ENCODE measurements at places on chromosomes 1 and 21.
A peak's percentile ranks its signal among the peaks of the same experiment; 100 is the strongest.

GRCh38 chr1:173249349-173249748, 42.2 kb upstream of the TNFSF4 start:
- DNase-seq = no peak

GRCh38 chr1:87939444-87939843, 610.8 kb downstream of the LMO4 start:
- no peak for DNase-seq

GRCh38 chr1:212060632-212061472, 25.3 kb downstream of the DTL start:
- DNase-seq = no peak

- DNase-seq = no peak
Observed at GRCh38 chr1:47913225-47913823, 83.9 kb downstream of the TRABD2B start.

- DNase-seq = no peak
Observed at GRCh38 chr1:173601588-173601987, 1.3 kb downstream of the SLC9C2 start.

DNA sequence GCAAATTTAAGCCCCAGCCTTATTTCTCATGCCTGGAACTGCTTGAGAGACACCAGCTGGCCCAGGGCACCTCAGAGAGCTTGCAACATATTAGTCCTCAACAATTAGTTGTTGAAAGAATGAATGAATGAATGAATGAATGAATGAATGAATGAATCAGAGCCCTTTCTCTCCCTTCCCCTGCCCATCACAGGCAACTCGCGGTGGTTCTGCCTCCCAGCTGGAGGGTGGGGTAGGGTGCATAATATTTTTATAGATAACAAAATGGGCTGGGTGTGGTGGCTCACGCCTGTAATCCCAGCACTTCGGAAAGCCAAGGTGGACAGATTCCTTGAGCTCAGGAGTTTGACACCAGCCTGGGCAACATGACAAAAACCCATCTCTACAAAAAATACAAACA, 110.1 kb downstream of the CCDC185 start:
- DNase-seq = no peak

DNA sequence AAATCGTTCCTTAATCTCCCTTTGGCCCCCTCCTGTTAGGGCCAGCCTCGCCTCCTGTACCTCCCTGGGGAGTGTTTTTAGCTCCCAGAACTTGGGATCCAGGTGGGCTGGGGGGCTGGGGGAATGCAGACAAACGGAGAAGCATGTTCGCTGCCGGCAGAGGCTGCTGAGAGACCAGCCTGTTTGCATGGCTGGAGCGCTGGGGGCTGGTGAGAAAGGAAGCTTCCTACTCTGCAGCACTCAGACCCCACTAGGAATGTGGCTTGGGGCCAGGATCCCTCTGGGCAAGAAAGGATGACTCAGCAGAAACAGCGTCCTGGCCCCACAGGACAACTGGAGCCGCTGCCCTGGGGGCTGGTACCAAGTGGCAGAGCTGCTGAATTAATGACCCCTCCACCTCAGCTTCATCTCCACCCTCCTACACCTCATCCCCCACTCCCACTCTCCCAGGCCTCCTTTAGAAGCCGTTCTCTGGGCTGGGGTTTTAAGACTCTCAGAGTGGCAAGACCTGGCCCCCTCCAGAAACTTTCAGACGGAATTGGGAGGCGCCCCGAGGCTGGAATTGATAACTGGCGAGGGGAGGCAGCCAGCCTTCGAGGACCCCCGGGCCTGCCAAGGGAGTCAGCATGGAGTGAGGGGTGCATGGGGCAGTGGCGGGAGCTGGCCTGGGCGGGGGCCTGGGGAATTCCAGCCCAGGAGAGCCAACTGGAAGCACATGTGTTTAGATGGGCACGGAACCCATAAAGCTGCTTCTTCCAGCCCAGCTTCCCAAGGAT, 28.5 kb upstream of the EPS8L3 start:
- DNase-seq = peak; percentile 43

- DNase-seq = no peak
Observed at GRCh38 chr1:93750955-93751354, 69.3 kb upstream of the BCAR3 start.

GRCh38 chr1:17706445-17706844, 48.7 kb upstream of the ACTL8 start:
- no peak for DNase-seq

DNA sequence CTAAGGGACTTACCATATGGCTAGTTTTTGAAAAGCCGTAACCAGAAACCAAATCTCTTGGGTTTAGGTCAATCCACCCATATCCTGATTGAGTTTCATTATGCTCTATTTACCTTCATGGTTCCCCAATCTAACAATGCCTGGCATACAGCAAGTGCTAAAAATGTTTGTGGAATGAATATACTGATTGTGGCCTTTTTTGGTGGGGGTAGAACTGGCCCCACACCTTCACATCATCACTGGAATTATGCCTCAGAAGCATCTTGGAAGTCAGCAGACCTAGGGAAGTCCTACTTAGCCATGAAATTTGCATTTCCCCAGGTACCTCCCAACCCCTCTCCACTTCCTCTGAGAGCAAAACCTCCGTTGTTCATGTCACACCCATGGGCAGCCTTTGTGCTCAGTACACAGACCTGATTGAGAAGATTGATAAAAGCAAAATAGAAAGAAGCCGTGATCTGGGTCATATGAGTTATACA, 17.8 kb upstream of the SLAMF1 start:
- DNase-seq = no peak

Measured in NCI-H748 treated with DMSO at 0.1 percent for 48 hours (cell line).